Body of pancreas (tissue), 4 donors: ENCODE measurements at places on chromosomes 16 and 17.
A peak's percentile ranks its signal among the peaks of the same experiment; 100 is the strongest.

- no peak for DNase-seq
These were observed 618 bp downstream of the RUSF1 start for GRCh38 chr16:31507617-31507928.

DNA sequence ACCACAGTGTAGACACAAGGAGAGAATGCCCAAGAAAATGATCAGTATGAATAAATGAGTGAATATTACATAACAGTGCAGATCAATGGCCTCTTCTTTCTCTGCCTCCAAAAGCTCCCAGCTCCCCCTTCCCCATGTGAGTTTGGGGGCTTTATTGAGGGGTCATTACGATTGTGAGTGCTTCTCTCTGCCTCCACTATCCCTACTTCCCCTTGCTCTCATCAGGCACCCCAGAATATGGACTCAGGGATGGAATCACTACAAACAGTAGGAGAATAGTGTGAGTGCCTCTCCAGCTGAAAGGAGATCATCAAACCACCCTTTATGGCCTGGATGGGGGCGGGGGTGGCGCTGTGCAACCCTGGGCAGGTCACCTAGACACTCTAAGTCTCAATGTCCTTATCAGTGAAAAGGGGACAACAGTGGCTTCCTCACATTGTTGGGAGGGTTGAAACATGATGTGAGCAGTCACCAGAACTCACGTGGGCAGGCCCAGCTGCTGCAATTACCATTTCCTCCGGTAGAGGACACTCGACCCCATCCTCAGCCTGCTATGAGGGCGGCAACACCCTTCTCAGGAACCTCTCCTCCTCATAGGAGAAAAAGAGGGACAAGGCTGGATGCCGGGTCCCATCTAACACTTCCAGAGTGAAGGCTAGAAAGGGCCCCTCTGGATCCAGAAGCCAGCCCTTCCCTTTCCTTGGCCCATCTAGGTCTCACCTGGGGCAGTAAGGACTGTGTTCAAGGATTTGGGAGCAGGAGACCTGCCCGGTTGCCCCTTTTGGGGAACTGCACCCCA, 2.1 kb upstream of the EPOP start:
- DNase-seq: peak; percentile 87

- DNase-seq: no peak
These were observed 91.1 kb downstream of the RGS9 start for GRCh38 chr17:65228287-65228686.

DNA sequence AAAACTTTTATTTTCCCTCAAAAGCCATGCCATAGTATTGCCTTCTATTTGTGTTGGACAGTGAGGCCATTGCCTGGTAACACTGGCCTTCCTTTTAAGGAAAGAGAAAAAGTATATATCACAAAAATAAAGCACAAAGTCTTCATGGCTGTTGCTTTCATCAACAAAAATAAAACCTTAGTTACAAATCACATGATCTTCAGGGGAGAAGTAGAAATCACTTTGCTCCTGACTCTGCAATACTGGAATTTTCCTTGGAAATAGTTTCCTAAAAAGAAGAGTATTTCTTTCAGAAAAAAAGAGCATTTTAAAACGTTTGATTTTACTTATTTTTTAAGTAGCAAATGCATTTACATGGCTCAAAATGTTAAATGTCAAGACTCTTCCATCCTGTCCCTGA, 41.9 kb downstream of the FAM20A start:
- no peak for DNase-seq

DNA sequence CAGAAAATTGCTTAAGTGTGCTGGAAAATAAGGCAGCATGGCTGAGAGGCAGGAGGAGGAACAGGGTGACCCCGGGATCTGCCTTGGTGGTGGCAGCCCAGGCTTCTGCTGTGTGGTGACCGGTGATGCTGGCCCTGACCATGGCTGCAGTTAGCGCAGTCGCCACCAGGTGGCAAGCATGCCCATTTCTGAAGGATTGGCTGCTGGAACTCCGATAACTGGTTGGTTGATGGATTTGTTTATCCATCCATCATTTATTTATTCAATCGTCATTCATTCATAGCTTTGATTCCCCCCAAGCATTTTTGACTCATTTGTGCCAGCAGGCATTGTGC, 29.1 kb upstream of the ITGA3 start:
- peak; percentile 84 for DNase-seq

DNA sequence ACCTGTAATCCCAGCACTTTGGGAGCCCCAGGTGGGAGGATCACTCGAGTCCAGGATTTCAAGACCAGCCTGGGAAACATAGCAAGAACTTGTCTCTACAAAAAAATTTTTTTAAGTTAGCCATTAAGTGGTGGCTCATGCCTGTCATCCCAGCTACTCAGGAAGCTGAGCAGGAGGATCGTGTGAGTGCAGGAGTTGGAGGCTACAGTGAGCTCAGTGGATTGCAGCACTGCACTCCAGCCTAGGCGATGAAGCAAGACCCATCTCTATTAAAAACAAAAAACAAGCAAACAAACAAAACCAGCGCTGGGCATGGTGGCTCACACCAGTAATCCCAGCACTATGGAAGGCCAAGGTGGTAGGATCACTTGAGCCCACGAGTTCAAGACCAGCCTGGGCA, 38.0 kb downstream of the HEATR3 start:
- DNase-seq: no peak

- peak; percentile 28 for DNase-seq
These were observed 102.7 kb downstream of the ABCC6 start for GRCh38 chr16:16120382-16121184.

- DNase-seq: no peak
These were observed 146.3 kb upstream of the AXIN2 start for GRCh38 chr17:65707780-65708179.

DNA sequence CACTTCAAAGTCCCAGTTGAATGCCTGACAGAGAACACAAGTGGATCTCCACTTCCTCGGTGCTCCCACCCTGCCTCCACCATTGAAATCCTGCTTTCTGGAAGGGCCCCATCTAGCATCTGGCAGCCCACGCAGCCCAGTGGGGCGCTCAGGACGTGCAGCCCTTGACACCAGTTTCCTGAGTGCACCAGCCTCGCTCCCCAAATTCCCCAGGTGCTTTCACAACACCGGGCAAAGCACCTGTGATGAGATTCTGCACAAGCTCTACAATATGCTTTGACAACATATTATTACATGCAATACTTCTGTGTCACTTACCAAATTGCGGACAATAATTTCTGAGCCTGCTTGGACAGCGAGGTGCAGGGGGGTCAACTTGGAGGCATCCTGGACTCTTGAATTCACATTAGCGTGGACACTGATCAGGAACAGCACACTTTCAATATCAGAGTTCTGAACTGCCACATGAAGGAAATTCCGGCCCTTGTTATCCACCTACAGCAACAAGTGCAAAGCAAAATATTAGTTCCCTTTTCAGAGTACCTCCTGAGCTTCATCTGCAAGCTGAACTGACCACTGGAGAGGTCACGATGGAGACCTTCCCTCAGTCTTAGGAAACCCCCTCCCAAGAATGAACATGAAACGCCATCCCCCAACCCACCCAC, 33.9 kb downstream of the CYB5D2 start:
- no peak for DNase-seq

- DNase-seq: peak; percentile 8
These were observed 9.4 kb downstream of the CLUH start for GRCh38 chr17:2701996-2702741.

DNA sequence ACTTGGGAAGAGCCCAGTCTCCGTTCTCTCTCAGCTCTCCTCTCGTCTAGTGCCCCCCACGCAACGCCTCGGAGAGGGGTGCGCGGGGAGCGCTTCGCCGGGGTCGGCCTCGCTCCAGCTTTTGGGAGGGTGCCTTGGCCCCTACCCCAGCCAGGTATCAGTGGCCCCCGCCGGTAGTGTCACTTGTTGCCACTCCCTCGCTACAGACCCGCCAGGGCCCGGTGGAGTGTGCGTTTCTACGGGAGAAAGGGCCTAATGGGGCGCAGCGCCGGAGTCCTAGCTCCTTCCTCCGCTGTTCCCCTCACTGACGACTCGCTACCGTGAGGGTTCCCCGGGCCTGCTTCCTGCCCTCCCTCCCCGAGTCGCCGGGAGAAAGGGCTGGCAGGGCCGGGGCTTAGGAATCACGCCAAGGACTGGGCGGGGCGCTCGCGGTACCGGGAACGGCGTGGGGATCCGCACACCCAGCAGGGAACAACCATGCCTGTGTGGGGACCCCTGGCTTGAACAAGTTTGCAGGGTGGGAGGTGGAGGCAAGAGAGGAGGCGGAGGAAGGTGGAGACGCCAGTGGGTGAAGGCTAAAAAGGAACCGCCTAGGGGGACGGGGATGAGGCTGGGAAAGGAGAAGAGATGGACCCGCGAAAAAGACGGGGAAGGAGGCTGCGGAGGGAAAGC, 997 bp upstream of the CDH11 start:
- DNase-seq: no peak

GRCh38 chr16:85286951-85287814, 174.9 kb upstream of the CIBAR2 start:
- DNase-seq: no peak

- no peak for DNase-seq
These were observed 5.2 kb downstream of the SLC4A1 start for GRCh38 chr17:44262654-44263225.

- no peak for DNase-seq
These were observed 8.8 kb upstream of the ZNF263 start for GRCh38 chr16:3274490-3274889.

- DNase-seq: no peak
These were observed 25.2 kb downstream of the C17orf67 start for GRCh38 chr17:56808503-56808902.

DNA sequence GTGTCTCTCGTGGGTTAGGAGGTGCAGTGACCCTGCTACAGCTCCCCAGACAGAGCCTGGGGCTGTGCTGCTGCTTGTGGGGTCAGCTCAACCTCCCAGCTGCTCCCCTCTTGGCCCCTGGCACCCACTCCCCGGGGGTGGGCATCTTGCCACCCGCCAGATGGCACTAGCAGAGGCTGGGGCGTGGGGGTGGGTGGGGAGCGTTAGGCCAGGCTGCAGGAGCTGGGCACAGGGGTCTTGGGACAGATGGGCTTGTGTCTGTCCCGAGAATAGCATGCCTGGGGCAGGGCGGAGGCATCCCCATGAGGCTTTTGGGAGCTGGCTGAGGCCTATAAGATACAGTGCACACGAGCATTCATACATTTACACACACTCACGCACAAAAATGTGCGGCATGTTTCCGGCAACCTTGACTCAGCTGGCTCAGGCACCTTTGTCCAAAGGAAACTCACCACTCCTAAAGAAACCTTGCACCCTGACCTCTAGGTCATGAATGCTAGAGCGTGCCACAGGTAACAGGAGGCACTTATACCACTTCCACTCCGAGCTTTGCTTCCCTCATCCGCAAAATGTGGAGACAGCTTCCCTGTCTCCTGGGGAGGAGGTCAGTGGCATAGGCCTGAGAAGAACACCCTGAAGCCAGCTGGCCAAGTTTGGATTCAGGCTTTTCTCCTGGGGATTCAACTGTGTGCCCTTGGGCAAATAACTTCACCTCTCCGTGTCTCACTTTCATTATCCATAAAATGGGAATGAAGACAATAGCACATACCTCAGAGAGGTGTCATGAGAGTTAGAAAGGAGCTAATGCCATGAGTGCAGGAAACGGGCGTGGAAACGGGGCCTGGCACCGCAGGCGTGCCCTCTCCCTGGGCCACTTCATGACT, 78.9 kb upstream of the LHX1 start:
- no peak for DNase-seq

DNA sequence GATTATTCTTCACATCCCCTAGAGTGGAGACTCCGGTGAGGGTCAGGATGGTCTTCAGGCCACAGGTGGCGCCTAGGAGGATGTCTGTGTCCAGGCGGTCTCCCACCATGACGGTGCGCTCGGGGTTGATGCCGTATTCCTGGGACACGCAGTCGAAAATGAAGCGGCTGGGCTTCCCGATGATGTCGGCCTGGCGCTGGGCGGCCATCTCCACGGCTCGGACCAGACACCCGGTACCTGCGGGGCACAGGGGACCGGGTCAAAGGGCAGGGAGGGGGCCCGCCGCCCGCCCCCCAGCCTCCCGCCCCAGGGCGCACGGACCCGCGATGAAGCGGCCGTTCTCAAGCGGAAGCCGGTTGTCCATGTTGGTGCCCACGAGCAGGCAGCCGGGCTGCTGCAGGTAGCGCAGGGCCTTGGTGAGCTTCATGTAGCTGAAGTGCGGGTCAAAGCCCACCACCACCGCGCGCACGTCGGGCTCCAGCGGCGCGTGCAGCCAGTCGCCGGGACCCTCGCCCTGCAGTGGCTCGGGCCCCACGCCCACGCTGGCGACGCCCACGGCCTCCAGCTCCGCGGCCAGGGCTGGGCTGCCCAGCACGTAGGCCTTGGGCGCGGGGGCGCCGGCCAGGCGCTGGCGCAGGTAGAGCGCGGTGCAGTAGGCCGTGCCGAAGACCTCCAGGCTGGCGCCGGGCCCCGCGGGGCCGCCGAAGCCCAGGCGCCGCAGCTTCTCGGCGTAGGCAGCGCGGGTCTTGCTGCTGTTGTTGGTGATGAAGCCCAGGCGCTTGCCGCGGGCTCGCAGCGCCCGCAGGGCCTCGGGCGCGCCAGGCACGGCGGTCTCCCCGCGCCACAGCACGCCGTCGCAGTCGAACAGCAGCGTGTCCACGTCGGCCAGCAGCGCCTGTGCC, 572 bp downstream of the PGP start:
- no peak for DNase-seq

- peak; percentile 81 for DNase-seq
These were observed 7.9 kb upstream of the LLGL1 start for GRCh38 chr17:18217412-18218015.

DNA sequence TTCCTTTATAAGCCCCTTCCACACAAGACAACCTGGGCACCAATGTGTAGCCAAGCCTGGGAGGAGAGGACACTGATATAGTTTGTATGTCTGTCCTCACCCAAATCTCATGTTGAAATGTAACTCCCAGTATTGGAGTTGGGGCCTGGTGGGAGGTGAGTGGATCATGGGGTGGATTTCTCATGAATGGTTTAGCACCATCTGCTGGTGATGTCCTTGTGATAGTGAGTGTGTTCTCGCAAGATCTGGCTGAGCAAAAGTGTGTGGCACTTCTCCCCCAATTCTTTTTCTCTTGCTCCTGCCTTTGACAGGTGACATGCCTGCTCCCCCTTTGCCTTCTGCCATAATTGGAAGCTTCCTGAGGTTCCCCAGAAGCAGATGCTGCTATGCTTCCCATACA, 135.8 kb downstream of the USP31 start:
- DNase-seq: no peak

DNA sequence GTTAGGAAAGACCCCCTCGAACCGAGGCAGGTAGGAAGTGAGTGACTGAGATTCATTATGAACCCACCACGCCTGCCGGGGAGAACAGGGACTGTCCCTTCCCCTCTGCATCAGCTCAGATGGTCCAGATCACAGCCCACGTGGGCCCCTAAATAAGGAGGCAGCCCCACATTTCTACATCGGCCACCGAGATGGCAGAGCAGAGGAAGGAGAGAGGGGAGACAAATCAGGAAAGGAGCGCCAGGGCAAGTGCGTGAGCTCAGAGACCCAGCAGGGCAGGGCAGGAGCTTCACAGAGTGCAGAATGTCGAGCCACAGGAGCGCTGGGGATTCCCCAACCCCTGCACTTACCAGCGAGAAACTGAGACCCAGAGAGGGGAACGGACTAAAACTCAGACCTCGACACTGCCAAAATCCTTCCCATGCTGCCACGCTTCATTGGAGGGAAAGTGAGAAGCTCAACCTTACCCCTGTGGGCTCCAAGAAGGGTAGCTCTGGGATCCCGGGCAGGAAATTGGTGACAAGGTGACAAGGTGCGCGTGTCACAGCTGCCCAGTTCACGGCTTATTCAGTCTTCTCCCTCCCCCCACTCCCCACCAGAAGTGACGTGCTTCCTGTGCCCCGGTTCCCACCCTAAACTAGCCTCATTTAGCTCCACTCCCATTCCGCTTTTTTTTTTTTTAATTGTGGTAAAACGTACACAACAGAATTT, at the start of gene ICAM2:
Gene ICAM2 (minus strand): TSS at position 578 of the 711 bp plus-strand sequence. CDS start 13,942 bp downstream, outside the sequence.
- DNase-seq: peak; percentile 70

- DNase-seq: no peak
These were observed 375.6 kb upstream of the SALL1 start for GRCh38 chr16:51526621-51527020.
